ENCODE measurements at places on chromosomes 5 and 9.

DNA sequence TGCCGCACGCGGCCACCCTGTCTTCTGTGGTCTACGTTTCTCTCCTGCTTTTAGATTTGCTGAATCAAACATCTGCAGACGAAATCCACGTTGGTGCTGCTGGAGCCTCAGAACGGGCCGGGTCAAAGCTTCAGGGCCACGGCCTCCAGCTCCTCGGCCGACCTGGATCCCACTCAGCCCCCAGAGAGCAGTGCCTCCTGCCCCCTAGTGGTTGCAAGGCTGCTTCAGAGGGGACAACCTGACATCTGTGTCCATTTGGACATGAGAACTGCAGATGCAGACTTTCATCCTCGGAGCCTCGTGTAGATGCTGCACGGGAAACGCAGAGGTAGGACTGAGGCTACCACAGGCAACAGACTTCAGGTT is 23.0 kb upstream of the SLC6A3 start:
- DNase-seq, result no peak

- DNase-seq, result no peak
Observed at GRCh38 chr5:181235323-181235688, 8.4 kb downstream of the RACK1 start.

GRCh38 chr5:174293481-174293880 is 248.0 kb downstream of the NSG2 start:
- no peak for DNase-seq

- DNase-seq, result no peak
Observed at GRCh38 chr5:10091701-10092100, 158.0 kb downstream of the ATPSCKMT start.
